ENCODE measurements at places on chromosomes 6 and 20.

GRCh38 chr20:53735536-53736050 lies 142.0 kb upstream of the ZNF217 start:
- no peak for DNase-seq

DNA sequence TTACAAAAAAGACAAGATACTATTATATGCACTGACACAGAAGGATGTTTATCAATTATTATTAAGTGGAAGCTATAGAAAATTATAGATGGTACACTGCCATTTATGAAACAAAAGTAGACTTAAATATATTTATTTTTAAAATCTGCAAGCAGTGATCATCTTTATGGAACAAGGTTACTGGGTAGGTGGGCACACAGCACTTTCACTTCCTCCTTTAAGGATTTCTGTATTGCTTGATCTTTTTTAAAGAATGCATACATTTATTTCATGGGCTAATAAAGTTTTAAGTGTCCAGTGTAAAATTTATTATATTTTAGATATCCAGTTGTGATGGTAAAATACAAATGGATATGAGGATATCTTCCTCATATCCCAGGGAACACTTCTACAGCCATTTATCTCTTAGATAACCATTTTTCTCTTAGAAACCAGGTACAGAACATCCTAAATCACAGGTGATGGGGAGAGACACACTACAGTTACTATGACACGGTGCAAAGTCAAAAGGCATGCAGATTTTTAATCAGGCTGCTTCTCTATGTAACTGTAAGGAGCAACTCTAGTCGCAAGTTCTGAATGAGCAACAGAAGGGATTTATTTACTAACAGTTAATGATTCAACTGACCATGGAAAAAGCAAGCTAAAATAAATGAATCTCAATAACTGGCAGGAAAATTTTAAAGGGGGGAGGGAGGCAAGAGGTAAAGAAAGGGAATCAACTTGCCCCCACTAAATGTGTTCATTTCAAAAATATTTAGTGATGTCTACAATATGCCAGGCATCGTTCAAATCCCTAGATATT lies 2.2 kb downstream of the FBXL4 start:
- DNase-seq, result no peak

GRCh38 chr6:44641344-44642031 lies 254.0 kb downstream of the CDC5L start:
- no peak for DNase-seq

GRCh38 chr6:13953061-13953705 lies 28.4 kb downstream of the RNF182 start:
- DNase-seq, result no peak

GRCh38 chr6:14734416-14735340 lies 511.2 kb upstream of the JARID2 start:
- DNase-seq, result peak; percentile 52

DNA sequence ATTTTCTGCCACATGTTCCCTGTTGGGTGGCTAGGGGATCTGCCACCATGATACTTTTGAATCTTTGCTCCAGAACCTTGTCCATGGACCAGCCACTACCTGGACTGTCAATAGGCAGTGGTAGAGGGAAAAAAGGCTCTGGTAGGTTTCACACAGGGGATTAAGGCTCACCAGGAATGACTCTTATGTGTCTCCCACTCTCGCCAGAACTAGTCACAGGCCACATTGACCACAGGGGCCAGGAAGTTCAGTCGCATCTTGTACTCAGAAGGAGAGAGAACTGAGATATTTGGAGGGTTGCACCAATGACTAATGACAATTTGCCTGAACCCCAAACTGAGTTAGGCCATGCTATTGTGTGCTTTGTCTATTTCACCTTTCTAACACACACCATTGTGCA lies 23.6 kb upstream of the APCDD1L start:
- DNase-seq, result no peak

GRCh38 chr6:158471339-158471738 lies 88.6 kb upstream of the TMEM181 start:
- DNase-seq, result no peak

- no peak for DNase-seq
Observed at GRCh38 chr6:99416226-99416625, 8.9 kb downstream of the PNISR start.

DNA sequence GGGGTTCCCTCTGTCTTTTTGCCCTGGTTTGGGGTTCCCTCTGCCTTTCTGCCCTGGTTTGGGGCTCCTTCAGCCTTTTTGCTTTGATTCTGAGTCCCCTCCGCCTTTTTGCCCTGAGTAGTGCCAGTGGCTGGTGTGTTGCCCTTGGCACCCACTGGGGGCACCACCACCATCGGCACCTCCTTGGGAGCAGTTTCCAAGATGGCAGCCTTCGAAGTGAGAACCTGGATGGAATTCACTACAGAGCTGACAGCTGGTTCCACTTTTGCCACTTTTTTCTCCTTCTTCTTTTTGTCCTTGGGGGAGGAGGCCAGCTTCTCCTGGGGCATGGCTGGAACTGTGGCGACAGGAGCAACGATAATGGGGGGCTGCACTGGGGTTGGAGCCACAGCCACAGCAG lies 22.2 kb downstream of the RRBP1 start:
- no peak for DNase-seq

- no peak for DNase-seq
Observed at GRCh38 chr6:112909781-112910180, 562.7 kb downstream of the RFPL4B start.

DNA sequence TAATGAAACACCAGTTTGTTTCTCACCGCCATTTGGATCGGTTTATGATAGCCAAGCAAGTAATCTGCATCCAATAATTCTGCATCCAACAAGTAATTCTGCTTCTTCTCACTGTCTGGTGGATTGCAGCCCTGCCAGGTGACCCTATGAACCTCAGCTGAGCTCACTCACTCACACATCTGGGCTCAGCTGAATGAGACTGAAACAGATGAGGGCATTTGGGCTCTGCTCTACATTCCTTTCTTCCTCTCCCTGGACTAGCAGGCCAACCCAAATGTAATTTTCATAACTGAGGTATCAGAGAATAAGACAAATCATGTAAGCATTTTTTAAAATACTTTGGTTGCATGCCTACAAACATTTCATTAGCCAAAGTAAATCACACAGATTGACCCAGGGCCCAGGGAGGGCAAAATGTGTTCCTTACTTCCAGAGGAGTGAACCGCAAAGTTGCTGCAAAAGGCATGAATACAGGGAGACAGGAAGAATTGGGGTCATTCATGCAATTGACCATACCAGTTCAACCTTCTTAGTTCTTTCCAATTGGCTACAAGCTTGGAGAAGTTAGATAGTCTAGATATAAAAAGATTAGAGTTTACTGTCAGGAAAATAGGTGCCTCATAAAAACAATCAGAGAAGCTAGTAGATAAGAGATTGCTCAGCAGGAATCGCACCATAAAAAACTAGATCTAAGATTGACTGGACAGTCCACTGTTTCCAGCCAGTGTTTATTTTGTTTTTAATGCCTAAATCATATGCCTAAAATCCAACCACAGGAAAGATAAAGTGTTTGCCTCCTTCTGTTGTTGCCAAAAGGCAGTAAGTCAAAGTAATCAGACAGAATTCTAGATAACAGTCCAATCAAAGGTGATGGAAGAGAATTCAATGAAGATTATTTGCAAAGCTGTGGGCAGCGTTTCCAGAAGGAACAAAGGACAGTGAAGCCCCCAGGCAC lies 43.7 kb downstream of the CBLN4 start:
- no peak for DNase-seq

DNA sequence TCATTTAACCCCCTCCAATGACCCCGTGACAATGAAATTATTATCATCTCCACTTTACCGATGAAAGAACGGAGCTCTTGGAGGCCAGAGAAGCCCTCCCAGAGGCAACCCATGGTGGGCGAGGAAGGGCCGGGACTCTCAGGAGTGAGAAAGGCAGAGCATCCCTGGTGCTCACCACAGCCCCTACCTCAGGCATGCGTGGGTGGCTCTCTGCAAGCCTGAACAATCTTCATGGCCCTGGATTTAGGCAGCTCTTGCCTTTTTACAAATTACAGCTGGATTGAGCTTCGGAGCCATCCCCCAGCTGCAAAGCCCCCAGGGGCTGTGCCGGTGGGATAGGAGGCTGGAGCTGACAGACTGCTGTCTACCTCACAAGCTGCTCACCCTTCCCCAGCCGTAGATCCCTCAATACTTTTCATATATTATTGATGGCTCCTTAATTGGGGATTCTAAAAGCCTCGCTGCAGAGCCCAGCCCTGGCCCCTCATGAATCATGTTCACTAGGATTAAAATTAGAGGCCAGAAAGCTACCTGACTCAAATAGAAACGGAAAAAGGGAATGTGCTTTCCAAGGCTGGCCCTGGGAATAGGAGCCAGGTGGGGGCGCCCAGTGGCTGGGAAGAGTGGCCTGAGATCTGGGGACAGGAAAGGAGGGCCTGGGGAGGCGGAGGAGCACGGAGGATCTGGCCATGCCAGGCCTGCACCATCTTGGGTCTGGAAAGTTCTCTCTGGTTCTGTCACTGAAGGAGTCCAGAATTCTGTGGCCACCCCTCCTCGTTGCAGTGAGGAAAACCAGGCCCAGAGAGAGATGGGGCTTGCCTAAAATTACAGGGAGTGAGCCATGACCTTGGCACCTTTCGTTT lies 29.1 kb downstream of the CPNE5 start:
- no peak for DNase-seq

- DNase-seq, result no peak
Observed at GRCh38 chr6:30918670-30919069, 4.6 kb downstream of the VARS2 start.

- no peak for DNase-seq
Observed at GRCh38 chr6:56318851-56319250, 71.5 kb upstream of the COL21A1 start.

DNA sequence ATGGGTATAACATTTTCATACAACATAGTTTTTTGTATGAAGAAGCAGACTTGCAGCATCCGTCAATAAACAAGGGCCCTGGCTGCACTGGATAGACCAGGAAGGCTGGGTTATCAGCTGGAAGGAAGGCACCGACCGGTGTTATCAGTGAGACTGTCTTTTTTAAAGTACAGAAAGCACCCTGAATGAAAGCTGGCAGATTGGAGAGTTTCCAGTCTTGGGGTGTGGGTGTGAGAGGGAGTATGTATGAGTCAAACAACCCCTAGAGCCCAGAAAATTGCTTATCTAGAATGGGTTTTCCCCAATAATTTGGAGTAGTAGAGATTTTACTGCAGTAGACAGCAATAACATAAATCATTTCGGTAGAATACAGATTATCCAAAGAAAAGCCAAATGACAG lies 42.4 kb downstream of the TXLNB start:
- peak; percentile 51 for DNase-seq

GRCh38 chr6:91483415-91484105 lies 896.7 kb upstream of the MAP3K7 start:
- no peak for DNase-seq

- DNase-seq, result no peak
Observed at GRCh38 chr6:116190550-116190949, 63.3 kb downstream of the TSPYL4 start.

DNA sequence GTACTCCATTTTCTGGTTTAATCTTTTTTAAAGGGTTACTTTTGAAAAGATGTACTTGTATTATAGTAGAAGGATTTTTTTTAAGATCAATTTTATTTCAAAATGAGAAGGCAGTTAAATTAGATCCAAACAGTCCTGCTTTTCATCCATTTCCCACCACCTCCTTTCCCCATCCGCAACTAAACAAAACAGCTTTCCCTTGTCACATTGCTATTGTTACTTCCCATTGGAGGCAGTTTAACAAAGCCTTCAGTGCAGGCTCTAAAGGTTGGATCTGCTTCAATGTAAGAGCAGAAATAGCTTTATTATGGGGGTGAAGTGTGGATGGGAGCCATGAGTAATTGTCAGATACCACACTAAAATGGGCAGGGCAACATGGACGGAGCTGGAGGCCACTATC lies 65.7 kb downstream of the LRRC1 start:
- no peak for DNase-seq

GRCh38 chr20:35252037-35252461 lies 25.6 kb downstream of the MMP24 start:
- DNase-seq, result no peak

DNA sequence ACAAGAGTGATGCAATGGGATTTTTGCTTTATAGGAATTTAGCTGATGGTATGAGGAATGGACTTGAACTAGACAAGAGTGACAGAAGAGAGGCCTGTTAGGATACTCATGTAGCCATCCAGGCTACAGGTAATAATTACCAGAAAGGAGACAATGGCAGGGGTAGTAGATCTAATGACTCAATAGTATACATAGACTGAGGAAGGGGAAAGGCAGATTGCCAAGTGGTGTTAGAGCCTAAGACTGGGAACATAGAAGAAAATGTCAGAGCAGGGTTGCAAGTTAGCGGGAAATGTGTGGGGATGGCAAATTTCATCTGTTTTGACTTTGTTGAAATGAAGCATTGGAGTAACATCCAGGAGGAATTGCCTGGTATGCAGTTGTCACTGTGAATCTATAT lies 295.6 kb downstream of the UTRN start:
- no peak for DNase-seq

Measured in stimulated activated CD4-positive, alpha-beta T cell treated with anti-CD3 and anti-CD28 coated beads, Interleukin-2, amount 100 ng/mL, for 4 hours (primary cell).